ENCODE measurements at places on chromosomes 7 and 10.

DNA sequence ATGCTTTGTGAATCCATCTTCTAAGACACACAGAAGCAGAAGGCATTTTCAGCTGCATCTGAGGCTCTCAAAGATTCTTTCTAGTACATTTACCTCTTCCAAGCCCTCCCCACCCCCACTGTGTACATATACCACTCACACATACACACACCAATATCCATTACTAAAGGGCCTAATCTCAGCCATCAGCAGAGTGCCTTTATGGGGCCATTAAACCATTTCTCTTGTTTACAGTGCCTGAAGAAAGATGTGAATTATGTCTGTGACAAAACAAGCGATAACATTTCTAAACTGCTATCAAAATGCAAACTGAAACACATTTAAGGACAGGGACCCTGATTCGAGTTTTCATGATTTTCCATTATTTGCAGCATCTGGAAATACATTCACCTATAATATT, 40.0 kb downstream of the ETV1 start:
- no peak for DNase-seq

- no peak for DNase-seq
These were observed 865 bp downstream of the ZNF438 start for GRCh38 chr10:31030800-31031199.

- DNase-seq: no peak
These were observed 72.9 kb downstream of the FAS start for GRCh38 chr10:89063465-89063864.

DNA sequence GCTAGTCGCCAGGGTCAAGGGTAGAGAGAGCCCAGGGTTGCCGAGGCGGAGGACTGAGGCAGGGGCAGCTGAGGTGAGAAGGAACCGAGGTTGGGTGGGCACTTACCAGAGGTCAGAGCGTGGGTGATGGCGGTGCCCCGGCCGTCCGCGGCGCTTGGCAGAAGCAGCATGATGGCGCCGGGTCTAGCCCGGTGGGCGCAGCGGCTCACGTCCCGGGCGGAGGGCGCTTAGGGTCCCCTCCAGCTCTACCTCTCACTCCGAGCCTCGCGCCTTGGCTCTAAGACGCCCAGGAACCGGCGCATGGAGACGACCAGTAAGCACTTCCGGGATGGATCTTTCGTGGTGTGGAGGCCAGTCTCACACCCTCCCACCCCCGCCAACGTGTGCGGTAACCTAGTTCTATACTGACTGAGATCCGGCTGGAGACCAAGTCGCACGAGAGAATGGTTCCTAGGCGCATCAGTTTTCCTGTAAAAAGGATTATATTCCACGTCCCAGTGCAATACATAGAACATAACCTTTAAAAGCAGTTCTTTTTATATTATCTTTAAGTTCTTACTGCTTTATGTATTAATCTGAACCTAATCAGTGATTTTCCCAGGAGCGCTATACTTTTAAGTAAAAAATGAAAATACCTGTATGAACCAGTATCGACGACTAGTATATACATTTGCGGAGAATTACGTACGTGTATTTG, at the start of gene DNAJC2:
TSS of gene DNAJC2 (minus strand) at position 315 of the 697 bp plus-strand sequence. CDS start at position 170, 145 bp downstream.
- DNase-seq: peak; percentile 85

- DNase-seq: no peak
These were observed 170.1 kb downstream of the DOCK4 start for GRCh38 chr7:112036071-112036470.

DNA sequence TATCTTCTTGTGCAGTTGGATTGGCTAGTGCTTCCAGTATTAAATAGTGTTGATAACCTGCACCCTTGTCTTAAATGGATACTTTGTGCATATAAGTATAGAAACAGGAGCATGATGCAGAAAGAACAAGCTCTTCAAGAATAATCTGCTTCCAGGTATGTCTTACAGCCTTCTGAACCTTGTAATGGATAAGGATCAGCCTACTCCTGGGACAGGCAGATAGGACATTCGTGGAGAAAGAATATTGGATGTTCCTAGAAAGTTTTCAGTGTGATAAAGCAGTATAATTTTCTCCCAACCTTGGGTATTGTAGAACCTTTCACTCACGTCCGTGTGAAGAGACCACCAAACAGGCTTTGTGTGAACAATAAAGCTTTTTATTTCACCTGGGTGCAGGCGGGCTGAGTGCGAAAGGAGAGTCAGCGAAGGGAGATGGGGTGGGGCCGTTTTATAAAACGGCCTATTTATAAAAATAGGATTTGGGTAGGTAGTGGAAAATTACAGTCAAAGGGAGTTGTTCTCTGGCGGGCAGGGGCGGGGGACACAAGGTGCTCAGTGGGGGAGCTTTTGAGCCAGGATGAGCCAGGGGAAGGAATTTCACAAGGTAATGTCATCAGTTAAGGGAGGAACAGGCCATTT, 27.2 kb downstream of the C1GALT1 start:
- no peak for DNase-seq

- no peak for DNase-seq
These were observed 253.0 kb upstream of the PPP2R2D start for GRCh38 chr10:131647789-131648188.

DNA sequence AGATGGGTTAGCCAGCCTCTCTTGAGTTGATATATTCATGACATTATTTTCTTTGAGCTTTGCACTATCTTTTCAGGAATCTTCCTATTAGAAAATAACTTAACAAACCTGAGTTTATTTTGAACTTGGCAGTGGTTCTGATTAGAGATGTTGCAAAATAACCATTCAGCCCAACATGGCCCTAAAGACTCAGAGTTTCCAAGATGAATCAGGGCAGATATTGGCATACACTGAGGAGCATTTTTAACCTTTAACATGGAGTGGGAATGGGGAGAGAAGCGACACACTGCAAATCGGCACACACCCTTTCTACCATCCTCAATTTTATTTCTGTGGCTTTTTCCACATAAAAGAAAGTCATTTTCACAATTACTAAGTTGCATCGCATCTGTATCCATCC, 190.8 kb downstream of the TRIL start:
- DNase-seq: no peak

DNA sequence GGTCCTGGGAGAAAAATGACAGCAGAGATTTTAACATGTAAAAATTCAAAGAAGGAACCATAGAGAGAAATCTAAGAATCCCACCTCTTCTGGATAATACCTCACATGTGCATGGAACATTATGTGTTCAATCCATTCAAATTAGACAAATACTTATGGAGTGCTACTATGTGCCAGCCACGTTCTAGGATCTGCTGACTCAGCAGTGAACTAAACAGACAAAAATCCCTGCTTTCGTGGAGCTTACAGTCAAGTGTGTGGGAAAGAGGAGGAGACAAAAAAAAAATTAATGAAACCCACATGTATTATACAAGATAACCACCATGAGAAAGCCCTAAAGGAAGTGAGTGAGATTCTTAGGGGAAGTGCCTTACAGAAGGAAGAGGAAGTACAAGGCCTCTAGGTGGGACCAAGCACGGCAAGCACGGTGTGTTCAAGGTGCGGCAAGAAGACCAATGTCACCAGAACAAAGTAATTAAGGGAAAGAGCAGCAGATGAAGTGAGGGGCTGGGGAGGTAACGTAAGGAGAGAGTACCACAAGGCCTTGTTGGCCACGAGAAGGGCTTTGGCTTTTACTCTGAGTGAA, 71.0 kb downstream of the SLC25A13 start:
- no peak for DNase-seq

- no peak for DNase-seq
These were observed 23.9 kb upstream of the GDF10 start for GRCh38 chr10:47276071-47276470.

- no peak for DNase-seq
These were observed 52.5 kb downstream of the PROSER2 start for GRCh38 chr10:11875494-11876281.

GRCh38 chr10:69503001-69503895, 52.0 kb downstream of the TSPAN15 start:
- no peak for DNase-seq

DNA sequence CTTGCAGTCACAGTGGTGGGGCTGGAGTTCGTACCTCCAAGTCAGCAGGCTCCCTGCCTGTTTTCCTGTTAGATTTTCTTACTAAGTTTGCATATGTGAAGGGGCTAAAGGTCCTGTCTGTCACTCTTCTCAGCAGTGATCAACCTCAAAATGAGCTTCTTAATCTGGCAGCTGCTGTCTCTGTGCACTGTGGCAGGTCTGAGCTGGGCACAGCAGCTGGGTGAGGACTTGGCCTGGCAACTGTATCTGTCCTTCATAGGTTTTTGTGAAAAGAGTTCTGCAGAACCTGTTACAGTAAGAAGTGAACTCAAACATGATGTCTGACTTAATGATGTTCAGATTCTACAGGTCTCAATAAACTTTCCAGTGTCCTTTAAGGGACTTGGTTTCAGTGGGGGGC, 31.3 kb upstream of the GJD4 start:
- DNase-seq: no peak

GRCh38 chr10:132802694-132803320, 16.9 kb upstream of the NKX6-2 start:
- no peak for DNase-seq

DNA sequence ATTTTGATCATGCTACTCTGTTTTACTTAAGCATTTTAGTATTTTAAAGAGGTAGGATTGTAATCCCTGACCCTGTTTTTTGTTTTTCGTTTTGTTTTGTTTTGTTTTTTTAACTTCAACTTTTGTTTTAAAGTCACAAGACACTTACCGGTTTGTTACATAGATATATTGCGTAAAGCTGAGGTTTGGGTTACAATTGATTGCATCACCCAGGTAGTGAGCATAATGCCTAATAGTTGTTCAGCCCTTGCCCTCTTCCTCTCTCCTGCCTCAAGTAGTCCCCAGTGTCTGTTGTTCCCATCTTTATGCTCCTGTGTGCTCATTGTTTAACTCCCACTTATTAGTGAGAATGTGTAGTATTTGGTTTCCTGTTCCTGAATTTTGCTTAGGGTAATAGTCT, 93.1 kb upstream of the TEX47 start:
- no peak for DNase-seq
